Spinal cord (tissue), 10 donors: ENCODE measurements at places on chromosomes 3 and 15. TPM values are rescaled to one million over a fixed set of nuclear protein-coding genes. Genes with fewer than 3 reads are reported as not detected.

- H3K36me3 ChIP-seq: no peaks in the 10 kb centered on the region
- peaks cover 3% of the 10 kb centered on the region for H3K4me1 ChIP-seq
- no peaks in the 10 kb centered on the region for H3K27me3 ChIP-seq
- DNase-seq: no peak
Measured at GRCh38 chr3:187281191-187281714, 10.3 kb downstream of the MASP1 start.

DNA sequence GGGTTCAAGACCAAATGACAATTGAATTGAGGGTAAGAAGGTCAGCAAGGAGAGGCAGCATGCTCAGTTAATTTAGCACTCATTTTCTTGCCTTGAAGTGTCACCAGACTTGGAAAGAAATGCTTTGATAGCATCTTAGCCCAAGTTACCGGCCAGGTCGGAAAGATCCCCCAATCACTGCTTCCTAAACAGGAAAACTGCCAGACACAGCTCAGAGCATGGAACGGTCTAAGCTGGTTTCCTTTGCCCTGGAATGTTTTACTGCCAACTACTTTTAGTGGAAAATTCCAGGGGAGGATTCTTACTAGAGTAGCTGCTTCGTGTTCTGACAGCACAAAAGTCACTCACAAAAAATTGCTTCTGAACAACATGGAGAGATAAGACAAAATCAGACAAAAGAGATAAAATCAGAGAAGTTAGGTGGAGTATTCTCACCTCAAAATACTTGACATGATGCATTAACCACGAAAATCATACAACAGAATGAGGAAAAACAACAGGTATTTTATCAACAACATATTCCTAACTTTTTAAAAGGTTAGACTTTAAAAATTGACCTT is 65.5 kb downstream of the CCR4 start:
- DNase-seq: no peak
- peaks cover 49% of the 10 kb centered on the region for H3K36me3 ChIP-seq
- no peak overlapping the region for H3K27ac ChIP-seq

DNA sequence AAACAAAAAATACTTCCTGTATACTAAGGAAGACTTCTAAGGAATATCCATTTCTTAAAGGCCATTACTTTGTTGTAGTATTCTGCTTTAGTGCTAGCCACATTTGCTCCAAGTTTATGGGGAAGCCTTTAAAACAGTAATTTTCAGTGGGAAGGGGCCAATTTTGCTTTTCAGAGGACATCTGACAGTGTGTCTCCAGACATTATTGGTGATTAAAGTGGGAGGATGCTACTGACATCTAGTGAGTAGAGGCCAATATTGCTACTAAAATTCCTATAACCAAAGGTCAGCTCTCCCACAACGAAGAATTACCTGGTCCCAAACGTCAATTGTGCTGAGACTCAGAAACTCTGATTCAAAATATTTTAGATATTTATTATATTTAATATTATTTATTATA is 24.8 kb downstream of the SLC28A2 start:
- H3K27ac ChIP-seq: peak overlapping the region; percentile 50
- H3K36me3 ChIP-seq: no peaks in the 10 kb centered on the region
- H3K4me3 ChIP-seq: no peak overlapping the region

The PTH1R gene
- 7.8 TPM for total RNA-seq
